ENCODE measurements at places on chromosomes 2 and 18. TPM values are rescaled to one million over a fixed set of nuclear protein-coding genes. Genes with fewer than 3 reads are reported as not detected.

- no peak for DNase-seq
Observed at GRCh38 chr18:69945220-69946114, 2.2 kb downstream of the CD226 start.

DNA sequence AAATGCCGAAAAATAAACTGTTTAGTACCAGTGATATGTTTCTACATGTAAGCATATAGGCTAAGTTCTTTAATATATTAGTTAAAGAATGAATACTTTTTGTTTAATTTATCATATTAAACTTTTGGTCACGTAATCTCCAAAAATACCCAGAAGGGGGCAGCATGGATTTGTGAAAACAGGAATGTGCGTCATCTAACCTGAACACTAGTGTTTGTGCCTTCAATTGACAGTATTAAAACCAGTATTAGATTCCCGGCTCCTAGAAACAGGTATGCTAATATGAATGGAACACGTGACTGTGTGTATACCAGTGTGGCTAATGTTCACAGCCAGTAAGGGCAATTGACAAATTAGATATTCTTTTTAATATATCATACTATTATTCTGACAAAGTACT lies 51.8 kb downstream of the WDR7 start:
- DNase-seq, result peak; percentile 11

Gene ADRA2B
- 4.8 TPM for polyA plus RNA-seq

DNA sequence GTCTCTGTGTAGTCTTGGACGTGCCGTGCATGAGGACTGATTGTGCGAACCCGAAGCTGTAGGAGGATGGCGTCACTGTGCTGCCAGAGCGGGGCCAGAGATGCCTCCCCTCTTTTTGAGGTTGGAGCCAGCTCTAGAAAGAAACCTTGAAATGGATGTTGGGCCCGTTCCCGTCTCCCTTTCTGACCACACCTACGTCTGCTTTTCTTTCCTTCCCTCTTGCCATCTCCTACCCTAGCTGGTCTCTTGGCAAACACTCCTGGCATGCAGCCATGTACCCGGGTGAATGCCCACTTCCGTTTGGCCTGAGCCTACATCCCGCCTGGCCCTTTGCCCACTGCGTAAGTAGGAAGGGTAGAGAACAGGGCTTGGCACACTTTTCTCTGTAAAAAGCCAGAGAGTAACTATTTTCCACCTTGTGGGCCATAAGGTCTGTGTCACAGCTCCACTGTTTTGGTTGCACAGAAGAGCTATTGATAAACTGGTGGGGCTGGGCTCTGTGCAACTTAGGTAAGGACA lies 37.4 kb downstream of the SH3BP4 start:
- DNase-seq, result no peak

DNA sequence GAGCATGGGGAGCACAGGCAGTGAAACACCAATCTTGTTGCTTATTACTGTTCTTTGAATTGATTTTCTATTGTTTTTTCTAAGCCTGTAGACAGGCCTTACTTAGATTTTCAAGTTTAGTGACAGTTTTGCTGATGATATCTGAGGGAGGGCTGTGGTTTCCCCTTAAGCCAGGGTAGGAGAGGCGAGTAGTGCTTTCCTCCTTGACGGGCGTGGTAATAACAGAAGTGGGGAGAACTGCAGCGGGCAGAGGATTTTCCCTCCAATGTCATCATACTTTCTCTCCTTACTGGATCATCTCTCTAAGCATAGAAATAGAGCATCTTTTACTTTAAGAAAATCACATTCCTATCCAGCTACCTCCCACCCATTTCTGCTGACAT lies 314.4 kb downstream of the ALK start:
- no peak for DNase-seq

Gene PLEK
- 2.8 TPM for polyA plus RNA-seq

Gene IGFBP5
- polyA plus RNA-seq, result 362 TPM

- no peak for DNase-seq
Observed at GRCh38 chr2:227653419-227653818, 13.2 kb upstream of the SCYGR5 start.

Gene ANO7
- 1.1 TPM for polyA plus RNA-seq

DNA sequence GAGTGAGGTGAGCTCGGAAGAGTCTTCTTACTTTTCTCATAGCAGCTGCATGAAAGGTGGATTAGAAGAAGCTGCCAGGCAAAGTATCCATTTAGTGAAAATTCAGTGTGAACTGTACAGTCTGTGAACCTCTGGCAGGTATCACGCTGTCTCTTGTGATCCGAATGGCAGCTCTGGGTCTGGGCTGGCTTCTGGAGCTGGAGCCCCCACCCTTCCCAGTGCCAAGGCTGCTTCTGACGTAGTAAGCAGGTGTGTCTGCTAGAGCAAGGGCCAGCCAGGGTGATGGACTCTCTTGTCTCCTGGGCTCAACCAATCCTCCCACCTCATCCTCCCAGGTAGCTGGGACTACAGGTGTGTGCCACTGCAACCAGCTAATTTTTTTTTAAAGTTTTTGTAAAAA lies 14.0 kb upstream of the NTSR2 start:
- DNase-seq, result no peak

GRCh38 chr2:217463402-217464075 lies 539.3 kb downstream of the TNS1 start:
- no peak for DNase-seq

GRCh38 chr2:37969731-37970130 lies 44.6 kb downstream of the RMDN2 start:
- no peak for DNase-seq

GRCh38 chr2:150007815-150008430 lies 420.3 kb upstream of the MMADHC start:
- no peak for DNase-seq

DNA sequence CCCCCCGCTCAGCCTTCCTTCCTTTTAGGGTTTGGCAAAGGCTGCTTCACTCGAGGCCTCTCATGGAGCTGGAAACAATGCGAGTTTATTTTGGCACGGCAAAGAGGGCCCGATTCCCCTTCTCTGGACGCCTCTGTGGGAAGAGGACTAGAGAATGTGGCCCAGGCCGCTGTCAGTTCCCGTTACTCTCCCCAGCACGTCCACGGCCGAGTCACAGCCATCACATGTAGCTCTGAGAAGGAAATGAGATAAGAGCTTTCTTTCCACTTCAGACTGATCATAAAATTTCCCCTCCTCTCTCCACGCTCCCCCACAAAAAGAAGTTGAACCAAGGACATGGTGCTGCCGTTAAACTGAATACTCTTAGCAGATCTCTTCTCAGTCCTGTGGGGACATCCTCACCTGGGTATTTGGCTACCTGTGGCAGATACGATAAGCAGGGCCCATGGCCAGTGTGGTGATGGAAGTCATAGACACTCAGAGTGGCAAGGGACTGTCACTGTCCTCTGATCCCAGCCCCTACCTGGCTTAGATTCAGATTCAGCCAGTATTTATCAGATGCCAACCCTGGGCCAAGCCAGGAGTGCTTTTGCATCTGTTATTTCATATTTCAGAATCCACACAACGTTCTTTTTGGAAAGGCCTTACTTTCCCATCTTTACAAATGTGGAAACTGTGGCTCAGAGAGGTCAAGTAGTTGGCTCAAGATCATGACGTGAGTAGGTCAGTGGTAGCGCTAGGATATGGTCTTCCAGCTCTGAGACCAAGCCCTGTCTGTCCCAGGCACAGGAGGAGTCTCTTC lies 101.2 kb downstream of the MCFD2 start:
- peak; percentile 93 for DNase-seq

DNA sequence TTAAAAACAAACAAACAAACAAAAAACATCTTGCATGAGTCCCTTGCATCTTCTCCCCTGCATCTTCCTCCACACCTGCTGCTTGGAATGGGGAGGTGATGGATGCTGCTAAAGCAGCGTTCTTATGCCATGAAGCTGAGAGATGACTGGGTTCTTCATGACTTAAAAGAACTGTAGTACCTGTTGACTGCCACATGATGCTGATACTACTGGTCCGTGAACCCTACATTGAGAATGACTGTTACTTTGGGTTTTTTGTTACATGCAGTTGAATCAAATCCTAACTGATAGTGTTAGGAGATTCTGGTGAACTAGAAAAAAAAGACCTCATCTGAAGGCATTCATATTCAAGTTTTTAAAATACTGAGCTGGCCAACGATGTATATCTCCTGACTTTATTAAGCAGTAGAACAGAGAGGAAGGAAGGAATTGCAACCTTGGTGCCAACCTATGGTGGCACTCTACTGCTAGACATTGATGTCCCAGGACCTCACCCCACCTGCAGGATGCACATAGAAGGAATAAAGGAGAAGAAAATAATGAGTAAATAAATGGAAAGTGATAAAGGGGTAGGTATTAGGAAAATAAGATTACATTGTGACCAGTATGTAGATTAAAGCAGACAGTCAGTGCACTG lies 63.2 kb upstream of the SPAG16 start:
- no peak for DNase-seq

- DNase-seq, result no peak
Observed at GRCh38 chr2:181984814-181985631, 630 bp upstream of the PPP1R1C start.

- no peak for DNase-seq
Observed at GRCh38 chr2:122136056-122136455, 380.6 kb downstream of the TSN start.

Gene TUBA3E
- not detected for polyA plus RNA-seq

DNA sequence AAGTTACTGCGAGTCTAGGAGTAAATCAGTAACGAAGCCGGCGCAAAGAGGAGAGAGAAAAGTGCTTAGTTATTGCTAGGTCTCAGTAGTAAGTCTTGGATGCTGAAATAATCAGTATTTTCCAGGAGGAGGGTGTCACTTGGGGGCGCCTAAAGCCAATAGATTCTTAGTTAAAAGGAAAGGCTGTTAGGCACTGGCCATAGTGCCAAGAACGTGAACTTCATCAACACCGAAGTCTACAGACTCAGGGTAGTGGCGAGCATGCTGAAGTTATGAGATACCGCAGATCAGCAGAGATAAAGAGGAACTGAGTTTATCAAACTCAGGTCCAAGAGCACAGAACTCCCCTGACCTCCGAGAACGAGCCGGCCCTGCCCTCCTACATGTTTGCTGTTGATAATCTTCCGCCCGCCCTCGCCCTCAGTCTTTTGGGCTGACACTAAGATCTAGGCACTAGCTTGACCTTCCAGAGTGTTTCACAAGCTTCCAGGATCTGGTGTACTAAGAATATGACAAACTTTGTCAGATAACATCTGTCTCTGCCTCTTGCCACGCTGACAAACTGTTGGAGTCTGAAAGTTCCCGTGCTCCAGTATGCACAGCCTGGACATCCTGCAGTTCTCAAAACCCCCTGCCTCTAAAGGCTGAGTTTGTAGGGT lies 49.2 kb downstream of the CYB5A start:
- peak; percentile 55 for DNase-seq

Gene CENPA
- polyA plus RNA-seq, result not detected

- no peak for DNase-seq
Observed at GRCh38 chr2:48754874-48755273, 650 bp downstream of the LHCGR start.

Gene ZSWIM2
- polyA plus RNA-seq, result not detected

DNA sequence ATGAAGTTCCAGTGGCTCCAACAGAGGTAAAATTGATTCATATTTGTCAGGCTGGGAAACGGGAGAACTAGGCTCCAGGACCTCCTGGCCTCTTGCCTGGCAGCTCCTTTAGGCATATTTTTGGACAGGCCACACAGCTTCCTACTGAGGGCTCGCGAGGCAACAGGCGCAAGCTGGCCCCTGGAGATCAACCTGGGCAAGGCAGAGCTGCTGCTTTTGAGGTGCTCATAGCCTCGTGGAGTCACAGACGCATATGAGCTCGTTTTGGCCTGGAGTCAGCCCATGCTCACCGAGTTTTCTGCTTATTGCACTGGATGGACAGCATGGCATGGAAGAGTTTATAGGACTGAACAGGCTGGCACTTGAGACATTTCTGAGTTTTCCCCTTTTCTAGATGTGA lies 97.7 kb downstream of the CAPN13 start:
- no peak for DNase-seq

DNA sequence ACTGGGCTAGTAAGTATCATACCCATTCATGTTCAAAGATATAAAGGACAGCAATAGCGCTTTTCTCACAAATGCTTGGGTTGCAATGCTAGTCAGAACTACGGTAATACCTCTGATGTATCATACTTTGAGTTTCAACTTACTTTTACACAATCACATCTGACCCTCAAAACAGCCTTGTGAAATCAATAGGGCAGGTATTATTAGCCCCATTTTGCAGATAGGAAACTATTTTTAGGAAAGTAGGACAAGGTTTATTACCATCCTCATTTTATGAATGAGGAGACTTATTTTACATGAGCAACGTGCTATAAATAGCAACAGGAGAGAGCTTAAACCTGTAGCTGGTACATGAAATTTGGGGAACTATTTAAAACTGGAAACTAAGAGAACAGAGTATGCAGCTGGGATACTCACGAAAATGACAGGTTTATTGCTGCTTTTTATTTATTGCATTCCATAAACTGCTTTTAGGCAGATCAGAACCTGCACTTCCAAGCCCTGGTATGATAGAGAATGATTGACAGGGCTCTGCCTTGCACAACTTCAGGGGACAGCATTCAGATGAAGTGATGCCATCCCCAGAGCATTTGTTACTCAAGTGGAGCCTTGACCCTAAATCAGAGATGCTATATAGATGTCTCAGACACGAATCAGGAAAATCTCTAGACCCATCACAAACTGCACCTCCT lies 42.4 kb upstream of the PPM1B start:
- DNase-seq, result no peak

Gene ABCG5
- not detected for polyA plus RNA-seq

GRCh38 chr18:12327510-12328178 lies 19.6 kb downstream of the TUBB6 start:
- DNase-seq, result peak; percentile 64

DNA sequence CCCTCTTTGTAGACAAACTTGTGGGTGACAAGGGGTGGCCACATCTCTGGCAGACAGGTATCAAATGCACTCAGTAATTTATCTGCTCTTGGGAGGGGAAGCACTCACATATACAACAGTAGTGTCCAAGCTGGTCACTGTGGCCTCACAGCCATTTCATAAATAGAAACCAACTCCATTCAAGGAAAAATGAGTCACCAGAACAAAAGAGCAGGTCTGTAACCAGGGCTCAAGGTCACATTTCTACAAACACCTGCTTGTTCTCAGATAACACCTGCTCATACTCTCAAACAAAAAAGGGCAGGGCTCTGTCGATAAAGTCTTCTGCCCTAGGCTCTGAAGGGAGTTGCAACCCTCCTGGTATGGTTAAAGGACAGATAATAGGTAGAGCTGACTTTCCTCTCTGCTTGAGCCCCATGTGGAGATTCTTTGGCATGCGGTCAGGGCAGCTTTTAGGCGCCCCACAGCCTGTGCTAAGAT lies 459.0 kb downstream of the BCL11A start:
- no peak for DNase-seq

GRCh38 chr18:25805323-25805722 lies 285.1 kb downstream of the SS18 start:
- no peak for DNase-seq

Data from kidney (tissue), 22 donors.